Caudate nucleus (tissue), 63 donors: ENCODE measurements at places on chromosomes 2 and 18.

DNA sequence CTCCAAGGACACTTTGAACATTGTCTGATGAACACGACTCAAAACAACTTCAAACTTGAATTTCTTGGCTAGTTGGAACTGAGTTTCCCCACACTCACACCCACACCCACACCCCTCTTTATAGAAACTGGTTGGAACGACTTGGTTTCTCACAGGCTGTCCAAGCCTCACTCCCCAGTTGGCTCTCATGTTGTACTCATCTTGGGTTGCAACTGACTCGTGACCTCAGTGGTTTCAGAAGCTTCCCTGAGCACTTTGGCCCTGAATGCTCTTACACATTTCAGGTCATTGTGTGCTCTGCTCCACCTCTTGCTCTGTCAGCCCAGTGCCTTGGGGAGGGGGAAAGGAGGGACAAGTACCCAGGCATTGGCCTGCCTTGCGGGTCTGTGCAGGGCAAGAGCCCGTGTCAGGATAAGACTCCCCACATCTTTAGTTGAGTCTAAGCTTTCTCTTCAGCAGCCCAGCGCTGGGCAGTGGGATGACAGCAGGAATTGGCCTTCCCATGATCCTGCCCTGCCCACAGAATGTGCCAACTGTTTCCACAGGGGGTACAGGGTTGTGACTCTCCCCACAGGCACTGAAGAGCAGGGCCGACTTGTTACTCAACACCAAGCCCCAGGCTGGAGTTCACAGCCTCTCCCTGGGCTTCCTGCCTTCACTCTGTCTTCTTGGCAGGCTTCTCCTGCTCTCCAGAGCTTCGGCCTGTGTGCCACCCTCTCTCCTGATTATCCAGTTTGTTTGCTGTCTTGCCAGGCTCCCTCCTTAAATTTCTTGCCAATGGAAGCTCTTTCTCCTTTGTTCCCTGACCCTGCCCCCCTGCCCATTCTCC lies 104.6 kb downstream of the RTN4 start:
- DNase-seq = no peak

DNA sequence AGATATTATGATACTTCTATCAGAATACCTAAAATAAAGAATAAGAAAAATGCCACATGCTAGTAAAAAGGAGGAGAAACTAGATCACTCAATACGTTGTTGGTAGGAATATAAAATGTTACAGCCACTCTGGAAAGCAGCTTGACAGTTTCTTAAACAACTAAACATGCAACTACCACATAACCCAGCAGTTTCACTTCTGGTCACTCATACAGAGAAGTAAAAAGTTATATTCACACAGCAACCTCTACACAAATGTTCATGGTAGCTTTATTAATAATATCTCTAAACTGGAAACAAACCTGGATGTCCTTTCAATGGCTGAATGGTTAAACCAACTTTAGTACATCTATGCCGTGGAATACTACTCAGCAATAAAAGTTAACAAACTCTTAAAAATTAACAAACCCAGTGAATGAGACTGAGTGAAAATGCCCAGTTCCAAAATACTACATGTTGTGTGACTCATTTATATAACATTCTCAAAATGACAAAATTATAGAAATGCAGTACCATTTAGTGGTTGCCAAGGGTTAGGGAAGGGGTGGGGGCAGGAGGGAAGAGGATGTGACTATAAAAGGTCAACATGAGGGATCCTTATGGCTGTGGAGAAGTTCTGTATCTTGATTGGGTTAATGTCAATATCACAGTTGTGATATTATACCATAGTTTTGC lies 124.1 kb downstream of the MMADHC start:
- no peak for DNase-seq

GRCh38 chr2:159903443-159904126 lies 105.6 kb upstream of the CD302 start:
- no peak for DNase-seq

- DNase-seq = no peak
These were observed 477.1 kb downstream of the FBXO15 start for GRCh38 chr18:73670524-73670923.

- DNase-seq = no peak
These were observed 30.0 kb downstream of the MEMO1 start for GRCh38 chr2:31980674-31981356.

- DNase-seq = no peak
These were observed 21.8 kb upstream of the RPIA start for GRCh38 chr2:88669482-88670214.

DNA sequence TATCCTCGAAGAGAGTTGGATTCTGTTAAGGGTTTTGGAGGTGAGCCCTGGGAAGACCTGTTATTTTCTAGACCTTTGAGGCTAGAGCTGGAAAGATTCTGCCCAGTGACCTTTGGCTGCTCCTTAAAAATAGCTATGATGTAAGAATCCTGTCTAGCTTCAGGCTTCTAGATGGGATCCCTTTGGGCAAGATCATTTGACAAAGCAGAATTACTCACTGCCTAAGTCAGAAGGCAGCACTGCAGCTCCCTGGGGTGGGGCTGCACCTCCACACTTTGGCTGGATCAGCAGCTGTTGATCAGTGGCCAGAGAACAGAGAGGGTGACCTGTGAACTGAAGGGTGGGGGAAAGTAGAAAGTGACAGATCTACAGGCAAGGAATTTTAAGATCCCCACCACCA lies 103.8 kb downstream of the ASAP2 start:
- no peak for DNase-seq

- DNase-seq = no peak
These were observed 11.4 kb downstream of the EPAS1 start for GRCh38 chr2:46308629-46309028.

DNA sequence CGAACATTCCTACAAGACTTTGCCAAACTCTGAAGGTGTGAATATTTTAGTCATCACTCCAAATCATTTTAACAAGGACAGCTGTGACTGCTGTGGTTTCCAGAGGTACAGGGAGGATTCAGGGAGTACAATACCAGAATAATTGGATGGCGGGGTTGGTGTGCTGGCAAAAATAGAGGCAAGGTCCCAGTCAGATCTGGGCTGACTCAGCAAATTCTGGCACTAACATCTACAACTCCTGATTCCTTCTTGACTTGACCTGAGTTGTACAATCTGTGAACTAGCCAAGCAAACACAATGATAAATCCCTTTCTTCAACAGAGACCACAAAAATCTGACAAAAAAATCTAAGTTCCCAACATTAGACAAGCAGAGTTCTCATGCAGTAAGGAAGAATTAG lies 40.4 kb downstream of the RMP24 start:
- DNase-seq = no peak

GRCh38 chr2:173374634-173375033 lies 20.0 kb downstream of the CDCA7 start:
- DNase-seq = no peak

DNA sequence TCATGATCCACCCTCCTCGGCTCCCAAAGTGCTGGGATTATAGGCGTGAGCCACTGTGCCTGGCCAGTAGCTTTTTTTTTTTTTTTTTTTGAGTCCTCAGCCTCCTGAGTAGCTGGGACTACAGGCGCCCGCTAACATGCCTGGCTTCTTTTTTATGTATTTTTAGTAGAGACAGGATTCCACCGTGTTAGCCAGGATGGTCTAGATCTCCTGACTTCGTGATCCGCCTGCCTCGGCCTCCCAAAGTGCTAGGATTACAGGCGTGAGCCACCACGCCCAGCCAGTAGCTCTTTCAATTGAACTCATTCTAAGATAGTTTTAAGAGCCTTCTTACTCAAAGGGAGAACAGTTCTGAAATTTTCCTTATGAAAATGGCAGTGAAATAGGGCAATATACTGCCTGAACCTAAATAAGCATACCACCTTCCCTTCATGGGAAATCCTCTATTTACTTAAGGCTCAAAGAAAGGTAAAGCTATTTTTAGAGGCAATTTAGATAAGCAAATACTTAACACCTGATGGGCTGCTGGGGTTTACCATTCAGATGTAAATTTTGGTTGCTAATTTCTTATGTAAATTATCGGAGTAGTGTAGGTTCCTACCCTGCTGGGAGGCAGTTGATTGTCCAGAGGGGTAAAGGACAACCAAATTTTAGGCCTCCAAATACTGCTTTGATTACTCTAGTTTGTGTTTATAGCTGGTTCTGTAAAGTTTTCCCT lies 144.7 kb downstream of the GREB1L start:
- no peak for DNase-seq

DNA sequence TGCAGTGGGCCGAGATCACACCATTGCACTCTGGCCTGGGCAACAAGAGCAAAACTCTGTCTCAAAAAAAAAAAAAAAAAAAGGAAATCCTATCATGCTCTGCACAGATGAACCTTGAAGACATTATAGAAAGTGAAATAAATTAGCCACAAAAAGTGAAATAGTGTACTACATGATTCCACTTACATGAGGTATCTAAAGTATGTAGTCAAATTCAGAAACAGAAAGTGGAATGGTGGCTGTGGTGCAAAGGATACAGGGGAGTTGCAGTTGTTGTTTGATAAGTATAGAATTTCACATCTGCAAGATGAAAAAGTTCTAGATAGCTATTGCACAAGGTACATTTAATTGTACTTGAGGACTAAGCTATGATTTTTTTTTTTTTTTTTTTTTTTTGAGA lies 5.2 kb downstream of the ZRANB3 start:
- DNase-seq = no peak

DNA sequence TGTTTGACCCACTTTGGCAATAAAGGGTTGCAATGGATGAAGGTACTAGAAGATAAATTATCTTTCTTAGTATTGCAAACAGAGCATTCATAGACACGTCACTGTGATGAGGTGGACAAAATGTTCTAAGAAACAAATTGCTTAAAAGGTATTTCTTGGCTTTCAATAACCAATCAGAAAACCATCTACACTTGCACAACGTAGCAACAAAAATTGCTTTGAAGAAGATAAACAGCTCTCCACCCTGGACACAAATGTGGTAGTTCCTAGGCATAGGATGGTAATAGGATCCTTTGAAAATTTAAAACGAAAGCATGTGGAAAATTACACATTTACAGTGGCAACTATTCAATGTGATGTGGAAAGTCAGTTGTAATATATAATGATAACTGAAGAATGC lies 439.9 kb upstream of the ETAA1 start:
- no peak for DNase-seq

DNA sequence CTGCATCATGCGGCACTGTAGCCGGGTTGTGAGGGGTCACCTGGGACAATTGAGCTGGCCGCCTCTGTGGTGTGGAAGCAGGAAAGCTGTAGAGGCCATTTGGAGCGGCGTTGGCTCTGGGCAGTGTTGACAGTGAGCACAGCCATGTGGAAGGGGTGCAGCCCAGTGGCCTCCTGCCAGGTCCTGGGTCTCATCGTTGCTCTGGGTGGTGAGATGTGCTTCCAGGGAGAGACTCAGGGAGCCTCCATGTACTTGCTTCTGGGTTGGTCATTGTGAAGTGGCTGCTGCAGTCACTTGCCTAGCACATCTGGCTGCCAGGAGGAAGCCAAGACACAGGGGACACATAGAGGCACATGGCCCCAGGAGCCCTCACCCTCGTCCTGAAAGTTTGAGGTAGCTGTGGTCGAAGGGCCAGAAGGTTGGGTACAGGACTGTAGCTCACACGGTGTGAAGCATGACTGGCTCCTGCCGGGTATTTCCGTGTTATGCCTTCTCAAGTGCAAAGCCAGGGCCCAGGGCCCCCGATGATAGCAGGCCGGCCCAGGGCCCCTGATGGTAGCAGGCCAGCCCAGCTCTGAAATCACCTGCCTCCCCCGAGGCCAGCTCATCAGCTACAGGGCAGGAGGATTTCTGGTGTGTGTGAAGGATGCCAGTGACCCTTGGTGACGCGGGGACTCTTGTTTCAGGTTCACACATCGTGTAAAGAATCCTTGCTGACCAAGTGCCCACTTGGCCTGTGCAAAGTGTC lies 82.6 kb downstream of the DGKD start:
- no peak for DNase-seq

DNA sequence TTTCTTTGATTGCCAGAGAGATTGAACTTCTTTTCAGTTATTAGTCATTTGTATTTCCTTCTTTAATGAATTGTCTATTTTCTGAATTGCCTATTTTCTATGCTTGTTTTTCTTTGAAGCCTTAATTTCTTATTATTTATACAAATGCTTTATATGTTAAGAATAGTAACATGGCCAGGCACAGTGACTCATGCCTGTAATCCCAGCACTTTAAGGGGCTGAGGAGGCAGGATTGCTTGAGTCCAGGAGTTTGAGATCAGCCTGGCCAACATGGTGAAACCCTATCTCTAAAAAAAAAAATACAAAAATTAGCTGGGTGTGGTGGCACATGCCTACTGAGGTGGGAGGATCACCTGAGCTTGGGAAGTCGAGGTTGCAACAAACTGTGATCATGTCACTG lies 4.7 kb upstream of the RAB11FIP5 start:
- DNase-seq = no peak

DNA sequence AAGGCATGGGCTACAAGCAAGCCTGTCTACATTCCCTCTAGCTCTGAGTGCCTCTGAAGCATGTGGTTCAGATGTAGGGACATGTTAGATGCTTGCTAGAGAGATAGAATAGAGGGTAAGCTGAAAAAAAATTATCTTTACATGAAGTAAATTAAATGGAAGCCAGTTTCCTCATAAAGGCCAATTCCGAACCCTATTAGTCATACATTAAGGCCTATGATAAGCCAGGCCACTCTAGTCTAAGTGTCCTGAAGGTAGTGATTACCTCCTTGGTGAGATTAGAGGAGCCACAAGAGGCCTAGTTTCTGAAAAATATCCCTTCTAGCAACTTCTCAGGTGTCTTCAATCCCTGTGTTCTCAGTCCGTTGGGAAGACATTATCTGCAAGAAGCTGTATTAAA lies 72.4 kb upstream of the NPAS2 start:
- DNase-seq = no peak

DNA sequence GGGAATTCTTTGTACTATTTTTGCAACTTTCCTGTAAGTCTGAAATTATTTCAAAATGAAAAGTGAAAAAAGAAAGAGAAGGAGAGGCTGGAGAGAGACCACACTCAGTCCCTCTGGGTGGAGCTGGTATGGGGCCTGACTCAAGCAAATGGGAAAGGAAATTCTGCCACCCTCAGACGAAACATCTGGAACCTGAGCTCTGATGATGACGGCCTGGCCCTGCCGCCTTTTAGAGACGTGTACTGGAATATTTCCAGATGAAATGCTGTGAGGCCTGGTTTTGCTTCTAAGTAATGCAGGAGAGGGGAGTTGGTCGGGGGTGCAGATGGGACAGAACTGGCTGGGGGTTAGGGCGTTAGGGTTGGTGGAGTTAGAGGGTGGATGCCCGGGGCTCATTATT lies 57.4 kb upstream of the GLI2 start:
- no peak for DNase-seq

- no peak for DNase-seq
These were observed 10.6 kb upstream of the MGAT5 start for GRCh38 chr2:134243244-134243643.
